Effector memory CD8-positive, alpha-beta T cell (primary cell): ENCODE measurements at places on chromosomes 1 and 21.

DNA sequence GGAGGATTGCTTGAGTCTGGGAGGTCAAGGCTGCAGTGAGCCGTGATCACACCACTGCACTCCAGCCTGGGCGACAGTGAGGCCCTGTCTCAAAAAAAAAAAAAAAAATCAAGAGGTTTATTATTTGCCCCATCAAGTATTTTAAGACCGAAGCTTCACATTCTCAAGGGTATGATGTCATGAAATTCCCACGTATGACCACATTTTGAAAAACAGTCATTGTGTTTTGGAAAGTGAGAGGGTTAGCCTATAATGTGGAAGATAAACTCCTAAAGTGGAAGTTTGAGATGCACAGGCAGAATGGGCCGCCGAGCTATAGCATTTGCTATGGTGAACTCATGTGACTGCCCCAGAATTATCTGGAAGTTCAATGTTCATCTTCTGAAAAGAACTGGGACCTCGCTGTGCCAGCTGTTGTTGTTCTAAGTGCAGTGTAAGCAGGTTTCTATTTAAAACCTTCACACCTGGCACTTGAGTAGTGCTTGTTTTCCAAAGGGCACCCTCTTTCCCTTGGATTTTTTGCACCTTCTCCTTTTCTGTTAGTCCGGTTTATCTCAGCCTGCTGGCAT is 96.9 kb upstream of the SLC25A33 start:
- no peak for DNase-seq

DNA sequence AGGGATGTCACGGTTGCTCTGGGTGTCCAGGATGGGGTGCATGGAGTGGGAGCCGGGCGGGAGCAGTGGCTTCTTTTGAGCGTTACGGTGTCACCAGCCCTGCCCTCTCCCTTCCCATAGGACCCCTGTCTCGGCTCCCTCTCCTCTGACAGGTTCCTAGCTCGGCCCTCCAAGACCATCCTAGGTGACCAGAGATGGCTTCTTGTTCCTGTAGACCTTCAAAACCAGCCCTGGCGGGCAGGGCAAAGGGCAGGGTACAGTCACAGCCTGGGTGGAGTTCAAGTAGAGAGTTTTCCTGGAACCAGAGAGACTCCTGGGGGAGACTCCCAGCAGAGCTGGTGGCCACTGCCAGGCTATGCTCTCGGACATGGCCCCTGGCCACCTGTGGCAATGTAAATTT is 345.6 kb upstream of the AJAP1 start:
- DNase-seq: no peak

GRCh38 chr1:154733621-154734020 is 125.6 kb upstream of the ADAR start:
- no peak for DNase-seq

- no peak for DNase-seq
These were observed 29.6 kb upstream of the PRRX1 start for GRCh38 chr1:170634293-170634692.

DNA sequence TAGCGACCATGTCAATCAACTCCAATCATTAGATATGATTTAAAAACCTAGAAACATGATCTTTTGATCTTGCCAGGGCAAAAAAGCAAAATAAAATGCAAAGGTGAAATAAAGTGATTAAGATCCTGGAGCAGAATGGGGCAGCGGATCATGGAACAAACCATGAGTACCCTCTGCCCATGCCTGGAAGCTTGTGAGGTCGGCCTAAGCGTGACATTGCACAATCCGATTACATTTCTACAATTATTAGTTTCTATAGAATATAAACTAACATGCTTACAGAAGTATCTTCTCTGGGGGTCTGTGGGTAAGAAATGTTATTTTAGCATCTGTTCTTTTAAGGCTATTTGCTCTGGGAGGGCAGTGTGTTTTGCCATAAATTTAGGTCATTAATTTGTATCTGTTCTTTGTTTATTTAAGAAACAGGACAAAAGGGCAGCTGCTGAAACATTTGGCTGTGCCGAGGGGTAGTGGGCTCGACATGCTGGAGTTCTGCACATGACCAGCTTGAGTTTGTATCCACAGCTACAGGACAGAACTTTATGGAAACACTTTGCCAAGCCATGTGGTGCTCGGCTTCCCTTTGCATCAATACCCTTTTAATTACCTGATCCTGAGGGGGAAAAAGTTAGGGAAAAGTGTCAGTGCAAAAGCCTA is 55.9 kb downstream of the ZBTB18 start:
- DNase-seq: no peak

GRCh38 chr1:178877896-178878295 is 7.0 kb upstream of the ANGPTL1 start:
- DNase-seq: no peak

DNA sequence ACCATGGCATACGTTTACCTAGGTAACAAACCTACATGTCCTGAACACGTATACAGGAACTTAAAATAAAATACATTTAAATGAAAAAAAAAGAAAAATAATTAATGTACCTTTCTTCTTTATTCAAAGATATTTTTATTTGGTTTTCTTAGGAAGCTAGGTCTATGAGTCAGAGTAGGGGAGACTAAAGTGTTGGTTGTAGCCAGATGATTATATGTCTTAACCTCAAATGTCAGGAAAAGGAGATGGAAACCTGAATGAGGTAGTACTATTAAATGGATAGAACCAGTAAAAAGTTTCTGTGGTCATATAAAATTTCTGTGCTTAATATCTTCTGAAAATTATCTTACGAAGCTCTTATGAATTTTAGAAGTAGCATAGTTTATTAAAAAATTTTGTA is 275.8 kb downstream of the KCTD3 start:
- no peak for DNase-seq
